ENCODE measurements at places on chromosomes 6 and 20. TPM values are rescaled to one million over a fixed set of nuclear protein-coding genes. Genes with fewer than 3 reads are reported as not detected.

Gene RAET1L
- total RNA-seq, result not detected

Gene MCHR2
- total RNA-seq, result not detected

Gene FAM8A1
- 9.4 TPM for total RNA-seq

Gene AMD1
- total RNA-seq, result 193 TPM

Gene ABHD16B
- total RNA-seq, result not detected

Gene CNR1
- total RNA-seq, result 9.3 TPM
